Sigmoid colon (tissue), 7 donors: ENCODE measurements at places on chromosomes 4 and X.

DNA sequence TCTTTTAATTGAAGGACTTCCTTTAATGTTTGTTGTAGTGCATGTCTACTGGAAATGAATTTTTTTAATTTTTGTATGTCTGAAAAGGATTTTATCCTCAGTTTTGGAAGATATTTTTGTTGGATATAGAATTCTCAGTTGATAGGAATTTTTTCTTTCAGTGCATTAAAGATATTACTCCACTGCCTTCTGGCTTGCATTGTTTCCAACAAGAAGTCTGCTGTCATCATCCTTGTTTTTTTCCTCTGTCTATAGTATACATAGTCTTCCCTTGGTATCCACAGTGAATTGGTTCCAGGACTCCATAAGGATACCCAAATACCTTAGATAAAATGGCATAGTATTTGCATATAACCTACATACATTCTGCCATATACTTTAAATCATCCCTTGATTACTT lies 33.5 kb downstream of the SCD5 start:
- DNase-seq = no peak

DNA sequence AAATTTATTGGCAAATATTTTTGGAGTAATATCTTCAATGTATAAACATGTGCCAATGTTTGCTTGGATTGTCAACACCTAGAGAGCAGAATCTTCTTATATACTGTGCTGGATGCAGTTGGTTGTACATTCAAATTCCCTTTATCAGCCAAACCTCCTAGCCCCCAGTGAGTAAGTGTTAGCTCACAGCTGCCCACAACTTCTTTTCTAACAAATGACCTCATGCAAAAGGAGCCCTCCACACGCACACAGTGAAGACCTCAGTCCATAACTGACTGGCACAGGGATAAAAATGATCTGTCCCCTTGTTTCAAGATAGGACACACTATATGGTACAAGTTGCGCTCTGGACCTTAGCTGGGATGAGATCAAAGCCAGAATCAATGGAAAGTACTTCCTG lies 458.0 kb upstream of the NWD2 start:
- DNase-seq = no peak

DNA sequence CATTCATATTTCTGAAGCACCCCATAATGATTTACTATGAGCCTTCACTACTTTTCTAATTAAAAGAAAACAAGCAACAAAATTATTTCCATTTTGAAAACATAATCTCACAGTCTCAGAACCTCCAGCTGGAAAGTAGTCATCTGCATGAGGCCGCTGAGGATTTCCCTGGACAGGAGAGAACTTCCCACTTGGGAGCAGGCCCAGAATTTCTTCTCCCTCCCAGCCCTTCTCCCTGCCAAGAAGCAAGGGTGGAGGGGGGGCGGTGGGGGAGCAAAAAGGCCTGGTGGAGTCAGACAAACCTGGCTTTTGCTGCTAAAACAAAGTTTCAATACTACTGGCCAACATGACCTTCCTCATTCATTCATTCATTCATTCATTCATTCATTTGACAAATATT lies 167.3 kb downstream of the PJA1 start:
- DNase-seq = peak; percentile 86

- no peak for DNase-seq
Observed at GRCh38 chr4:135269125-135269890, 1067.7 kb upstream of the PABPC4L start.

- no peak for DNase-seq
Observed at GRCh38 chr4:121073004-121073435, 685 bp upstream of the NDNF start.

GRCh38 chr4:86531440-86531839 lies 62.7 kb upstream of the PTPN13 start:
- no peak for DNase-seq

DNA sequence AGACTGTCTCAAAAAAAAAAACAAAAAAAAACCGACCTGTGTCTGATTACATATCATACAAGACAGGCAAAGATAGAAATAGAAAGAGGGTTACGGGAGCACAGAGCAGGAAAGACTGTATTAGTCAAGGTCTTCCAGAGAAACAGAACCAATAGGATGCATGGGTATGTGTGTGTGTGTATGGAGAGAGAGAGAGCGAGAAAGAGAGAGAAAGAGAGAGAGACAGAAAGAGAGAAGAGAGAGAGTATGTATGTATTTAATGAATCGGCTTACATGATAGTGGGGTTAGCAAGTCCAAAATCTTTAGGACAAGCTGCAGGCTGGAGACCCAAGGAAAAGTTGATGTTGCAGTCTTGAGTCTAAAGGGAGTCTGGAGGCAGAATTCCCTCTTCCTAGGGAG lies 7.5 kb upstream of the DDX3X start:
- no peak for DNase-seq

- no peak for DNase-seq
Observed at GRCh38 chr4:2942532-2943363, 20.5 kb downstream of the NOP14 start.

DNA sequence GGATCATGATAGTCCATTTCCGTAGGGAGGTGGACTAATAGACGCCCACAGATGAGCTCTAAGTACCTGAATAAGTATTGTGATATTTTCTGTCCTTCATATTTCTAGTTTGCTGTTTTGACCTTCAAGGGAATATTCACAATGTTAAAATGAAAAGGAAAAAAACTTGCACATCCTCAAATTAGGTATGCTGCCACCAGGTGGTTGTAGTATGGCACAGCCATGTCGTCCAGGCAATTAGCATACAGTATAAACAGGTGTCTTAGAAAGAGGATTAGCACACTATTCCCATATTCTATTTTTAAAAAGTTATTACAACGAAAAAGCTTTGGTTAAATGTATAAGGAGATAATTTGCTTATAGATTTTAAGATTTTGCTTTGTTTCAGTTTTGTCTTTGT lies 802.0 kb downstream of the RPA4 start:
- no peak for DNase-seq

DNA sequence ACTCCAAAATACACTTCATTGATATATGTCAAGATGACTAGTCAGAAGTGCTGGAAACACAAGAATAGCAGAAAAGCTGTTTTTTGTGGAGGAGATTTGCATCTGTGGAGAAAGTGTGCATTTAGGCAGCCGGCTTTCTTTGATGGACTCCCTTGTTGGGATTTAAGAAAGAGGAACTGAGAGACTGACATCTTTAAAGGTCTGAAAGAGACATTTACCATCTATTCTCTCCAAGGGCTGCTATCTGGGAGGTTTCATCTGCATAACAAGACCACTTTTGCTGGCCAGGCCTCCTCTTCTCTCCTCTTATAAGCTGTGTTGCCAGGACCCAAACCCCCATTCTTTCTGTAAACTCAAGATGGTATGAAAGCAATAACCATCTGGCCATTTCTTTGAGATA lies 1065.0 kb downstream of the NLGN4X start:
- no peak for DNase-seq

DNA sequence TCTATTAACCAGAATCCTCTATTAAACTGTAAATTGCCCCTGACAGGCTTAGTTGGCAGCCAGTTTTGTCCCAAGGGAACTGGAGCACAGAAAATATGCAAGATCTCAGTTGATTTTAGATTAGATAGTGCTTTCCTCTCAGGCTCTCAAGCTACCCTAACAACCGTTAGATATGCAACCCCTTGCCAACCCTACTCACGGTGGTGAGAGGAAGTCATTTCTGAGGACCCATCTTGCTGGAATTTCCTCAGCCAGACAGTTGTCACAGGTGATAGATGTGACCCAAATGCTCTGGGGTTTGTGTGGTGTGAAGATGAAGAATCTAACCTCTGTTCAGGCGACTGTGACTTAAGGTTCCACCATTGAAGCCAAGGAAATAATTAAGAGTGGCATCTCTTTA lies 447.1 kb downstream of the MID1IP1 start:
- DNase-seq = no peak

DNA sequence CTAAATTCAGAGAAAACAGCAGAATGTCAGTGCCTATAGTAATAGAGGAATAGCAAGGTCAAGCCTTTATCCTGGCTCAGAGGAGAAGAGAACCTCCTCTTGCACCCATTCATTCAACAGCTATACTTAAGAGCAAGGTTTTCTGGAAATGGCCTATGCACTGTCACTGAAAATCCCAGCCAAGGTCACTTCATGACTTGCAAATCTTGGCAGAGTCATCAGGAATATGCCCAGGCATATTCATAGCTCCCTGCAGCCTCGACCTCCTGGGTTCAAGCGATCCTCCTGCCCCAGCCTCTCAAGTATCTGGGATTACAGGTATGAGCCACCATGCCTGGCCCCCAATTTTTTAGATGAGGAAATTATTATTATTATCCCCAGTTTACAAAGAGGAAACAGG lies 35.8 kb upstream of the NOCT start:
- no peak for DNase-seq

DNA sequence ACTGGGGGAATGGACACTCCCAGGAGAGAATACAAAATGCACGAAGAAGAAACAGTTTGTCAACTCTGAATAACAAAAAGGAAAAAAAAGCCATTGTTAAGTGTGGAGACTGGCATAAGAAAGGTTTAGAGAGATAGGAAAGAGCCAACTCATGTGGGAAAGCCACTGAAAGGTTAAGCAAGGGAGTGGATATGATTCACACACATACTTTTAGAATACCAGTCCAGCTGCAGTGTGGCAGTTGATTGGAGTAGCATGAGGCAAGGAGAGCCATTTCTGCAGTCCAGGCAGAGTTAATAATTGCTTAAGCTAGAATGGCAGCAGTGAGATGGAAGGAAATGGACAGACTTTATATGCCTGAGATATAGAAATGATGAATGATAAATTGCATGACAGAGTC lies 36.9 kb upstream of the ADAD1 start:
- no peak for DNase-seq

- DNase-seq = no peak
Observed at GRCh38 chr4:41144040-41144379, 70.3 kb downstream of the APBB2 start.

DNA sequence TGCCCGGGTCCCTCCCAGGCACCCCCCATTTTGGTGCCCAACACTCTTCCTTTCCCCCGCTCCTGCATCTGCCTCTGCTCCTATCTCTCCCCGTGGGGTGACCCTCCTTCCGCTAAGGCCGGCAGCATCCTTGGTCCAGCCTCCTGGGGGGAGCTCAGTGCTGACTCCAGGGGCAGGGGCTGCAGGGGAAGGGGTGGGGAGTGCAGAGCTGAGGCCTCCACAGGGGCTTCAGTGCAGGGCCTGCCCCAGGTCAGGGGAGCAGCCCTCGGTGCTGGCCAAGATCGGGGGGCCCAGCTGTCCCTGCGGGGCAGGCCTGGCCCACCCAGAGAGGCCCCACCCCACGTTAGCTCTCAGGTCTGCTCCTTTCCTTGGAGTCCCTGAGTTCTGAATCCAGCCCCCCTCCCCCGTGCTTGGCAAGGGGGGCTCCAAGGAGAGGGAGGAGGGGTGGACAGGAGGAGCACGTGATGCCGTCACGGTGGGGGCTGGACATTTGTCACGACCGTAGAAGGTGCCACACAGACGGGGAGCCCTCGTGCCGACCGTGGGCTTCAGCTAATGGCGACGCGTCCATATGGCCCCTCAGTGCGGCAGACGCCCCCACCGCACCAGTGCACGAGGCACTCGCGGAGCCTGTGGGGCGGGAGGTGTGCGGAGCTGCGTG lies 63.5 kb upstream of the ADRA2C start:
- DNase-seq = peak; percentile 21

GRCh38 chr4:52076731-52077130 lies 25.6 kb downstream of the SPATA18 start:
- DNase-seq = no peak

GRCh38 chr4:38703635-38704034 lies 39.6 kb downstream of the KLF3 start:
- no peak for DNase-seq

- DNase-seq = peak; percentile 85
Observed at GRCh38 chr4:70705183-70706043, 16.4 kb upstream of the RUFY3 start.

DNA sequence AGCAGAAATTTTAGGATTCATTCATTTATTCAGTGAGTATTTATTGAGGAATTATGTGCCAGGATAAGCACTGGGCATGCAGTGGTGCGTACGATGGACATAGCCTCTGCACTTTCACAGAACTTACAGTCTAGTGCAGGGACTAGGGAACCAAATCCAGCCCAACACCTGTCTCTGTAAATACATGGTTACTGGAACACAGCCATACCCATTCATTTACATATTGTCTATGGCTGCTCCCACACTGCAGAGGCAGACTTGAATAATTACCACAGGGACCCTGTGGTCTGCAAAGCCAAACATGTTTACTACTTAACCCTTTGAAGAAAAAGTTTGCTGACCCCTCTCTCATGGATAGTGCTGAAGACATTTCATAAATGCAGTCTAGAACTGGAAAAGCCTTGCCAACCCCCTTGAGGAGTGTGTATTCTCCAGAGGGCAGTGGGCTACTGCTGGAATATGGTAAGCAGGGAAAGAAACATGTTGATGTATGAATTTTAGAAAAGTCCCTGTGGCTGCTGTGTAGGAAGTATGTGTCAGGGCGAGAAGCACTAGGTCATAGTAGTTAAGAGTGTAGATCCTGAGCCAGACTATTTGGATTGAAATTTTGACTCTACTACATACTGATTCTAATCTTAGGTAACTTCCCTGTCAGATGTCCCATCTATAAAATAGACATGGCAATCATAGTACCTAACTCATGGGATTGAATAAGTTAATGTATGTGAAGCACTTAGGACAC lies 75.5 kb downstream of the GALNT7 start:
- DNase-seq = no peak

GRCh38 chrX:18676470-18676869 lies 4.6 kb upstream of the RS1 start:
- DNase-seq = no peak

DNA sequence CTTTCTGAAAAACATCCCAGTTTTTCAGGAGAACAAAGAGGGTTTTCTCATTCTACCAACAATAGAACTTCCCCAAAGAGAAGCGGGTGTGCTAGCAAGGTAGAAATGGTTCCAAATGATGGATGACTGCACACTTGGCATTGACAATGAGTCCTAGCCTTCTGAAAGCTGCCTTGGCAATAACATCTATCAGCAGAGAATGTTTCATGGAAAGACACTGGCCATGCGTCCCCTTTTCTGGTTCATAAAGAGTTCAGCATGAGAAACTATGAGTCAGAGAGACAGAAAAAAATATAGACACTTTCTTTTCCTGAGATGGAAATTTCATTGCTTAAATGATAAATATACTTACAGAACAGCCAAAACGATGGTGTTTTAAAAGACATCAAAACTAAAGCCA lies 236.9 kb upstream of the PRKX start:
- DNase-seq = no peak

GRCh38 chr4:152340818-152341217 lies 195.1 kb downstream of the FBXW7 start:
- no peak for DNase-seq
